ENCODE measurements at places on chromosomes 12 and 14. TPM values are rescaled to one million over a fixed set of nuclear protein-coding genes. Genes with fewer than 3 reads are reported as not detected.

DNA sequence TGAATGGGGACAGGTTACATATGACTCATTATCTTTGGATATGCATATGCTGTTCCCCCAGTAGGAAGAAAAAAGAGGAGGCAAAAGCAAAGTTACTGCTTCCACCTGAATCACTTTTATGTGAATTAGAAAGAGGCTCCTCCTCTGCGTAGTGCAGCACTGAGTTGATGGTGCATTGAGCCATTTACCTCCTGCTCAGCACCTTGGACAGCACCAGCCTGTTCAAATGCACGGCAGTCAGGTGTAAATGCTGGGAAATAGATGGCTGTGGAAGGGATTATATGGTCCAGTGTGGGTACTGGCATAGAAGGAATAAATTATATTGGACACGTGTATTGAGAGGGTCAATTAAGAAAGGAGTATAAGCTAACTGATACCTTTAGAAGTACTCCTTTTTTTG is 541.9 kb upstream of the SEL1L start:
- no peak for DNase-seq

DNA sequence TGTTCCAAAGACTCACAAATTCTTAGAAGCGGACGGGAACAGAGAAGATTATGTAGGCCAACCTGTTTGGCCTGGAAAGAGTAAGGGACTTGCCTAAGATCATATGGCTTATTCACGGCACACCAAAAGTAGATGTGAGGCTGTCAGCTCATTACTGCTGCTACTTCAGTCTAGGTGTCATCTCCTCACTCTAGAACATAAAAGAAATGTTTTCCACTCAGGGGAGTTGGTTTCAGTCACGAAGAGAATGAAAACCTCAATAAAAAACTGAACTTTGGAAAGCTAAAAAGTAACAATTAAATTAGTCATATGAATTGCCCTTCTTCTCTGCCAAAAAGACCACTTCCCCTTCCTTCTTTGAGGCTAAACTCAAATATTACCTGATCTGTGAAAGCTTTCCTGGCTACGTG is 658 bp upstream of the CEP128 start:
- no peak for DNase-seq

DNA sequence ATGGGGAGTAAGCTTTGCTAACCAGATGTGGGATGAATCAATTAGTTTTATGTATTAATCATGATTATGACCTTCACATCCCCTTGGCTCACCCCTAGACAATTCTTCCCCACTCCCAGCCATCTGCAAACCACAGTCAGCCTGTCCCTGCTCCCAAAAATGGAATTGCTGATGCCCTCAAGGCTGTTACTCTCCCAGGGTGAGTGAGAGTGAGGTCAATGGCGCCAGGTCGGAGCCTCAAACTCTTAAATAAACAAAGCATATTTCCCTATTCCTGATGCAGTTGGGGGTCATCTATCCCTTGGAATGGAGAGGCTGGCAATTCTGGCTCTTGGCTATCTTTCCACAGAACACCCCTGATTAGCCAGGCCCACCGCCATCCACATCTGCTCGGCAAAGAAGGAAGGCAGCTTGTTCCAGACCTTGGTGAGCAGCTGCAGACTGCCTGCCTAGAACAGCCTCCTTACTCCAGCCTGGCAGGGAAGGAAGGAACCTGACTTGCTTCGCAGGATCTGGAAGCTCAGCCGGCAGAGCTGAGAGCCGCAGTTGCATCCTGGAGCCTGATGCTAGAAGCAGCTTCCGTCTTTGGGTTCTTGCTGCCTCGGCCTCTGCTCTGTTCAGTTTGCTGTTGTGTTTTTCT is 57.0 kb downstream of the SMUG1 start:
- DNase-seq = no peak

Gene SPX
- 0.81 TPM for total RNA-seq

- DNase-seq = no peak
Measured at GRCh38 chr12:105892362-105892910, 246.3 kb downstream of the NUAK1 start.

DNA sequence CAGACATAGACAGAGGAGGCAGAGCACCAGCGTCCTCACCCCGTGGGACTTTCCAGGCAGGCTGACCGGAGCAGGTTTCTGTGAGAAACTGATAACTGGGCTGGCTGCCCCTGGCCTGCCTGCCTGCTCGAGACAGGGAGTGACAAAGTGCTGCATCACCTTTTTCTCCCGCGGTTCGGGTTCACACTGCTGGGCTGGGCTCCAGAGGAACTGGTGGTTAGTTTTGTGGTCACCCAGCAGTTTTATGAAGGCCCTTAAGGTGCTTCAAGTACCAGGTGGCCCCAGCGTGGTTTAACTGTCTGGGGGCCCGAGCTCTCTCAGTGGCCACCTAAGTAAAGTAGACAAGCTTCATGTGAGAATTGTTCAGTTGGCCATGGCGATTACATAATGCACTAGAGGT is 1073.6 kb downstream of the BCL11B start:
- DNase-seq = no peak

Gene LGALS3
- 237 TPM for total RNA-seq

Gene OSGEP
- 108 TPM for total RNA-seq

Gene CLECL1
- total RNA-seq = not detected

Gene PLEKHD1
- total RNA-seq = 0.14 TPM

DNA sequence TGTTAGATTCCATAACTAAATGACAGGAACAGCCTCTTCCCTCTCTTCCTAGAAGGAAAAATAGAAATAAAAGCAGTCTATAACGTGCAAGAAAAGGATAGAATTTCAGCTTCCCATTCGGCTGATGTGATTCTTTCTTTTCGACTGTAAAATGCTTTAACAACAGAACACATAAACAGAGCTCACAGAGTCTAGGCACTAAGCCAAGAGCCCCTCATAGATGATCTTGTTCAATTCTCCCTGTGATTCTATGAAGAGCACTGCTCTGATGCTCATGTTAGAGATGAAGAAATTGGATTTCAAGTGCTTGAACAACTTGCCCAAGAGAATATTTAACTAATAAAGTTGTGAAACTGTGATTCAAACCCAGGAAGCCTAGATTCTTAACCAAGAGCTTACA is 232.7 kb downstream of the RPAP3 start:
- no peak for DNase-seq

DNA sequence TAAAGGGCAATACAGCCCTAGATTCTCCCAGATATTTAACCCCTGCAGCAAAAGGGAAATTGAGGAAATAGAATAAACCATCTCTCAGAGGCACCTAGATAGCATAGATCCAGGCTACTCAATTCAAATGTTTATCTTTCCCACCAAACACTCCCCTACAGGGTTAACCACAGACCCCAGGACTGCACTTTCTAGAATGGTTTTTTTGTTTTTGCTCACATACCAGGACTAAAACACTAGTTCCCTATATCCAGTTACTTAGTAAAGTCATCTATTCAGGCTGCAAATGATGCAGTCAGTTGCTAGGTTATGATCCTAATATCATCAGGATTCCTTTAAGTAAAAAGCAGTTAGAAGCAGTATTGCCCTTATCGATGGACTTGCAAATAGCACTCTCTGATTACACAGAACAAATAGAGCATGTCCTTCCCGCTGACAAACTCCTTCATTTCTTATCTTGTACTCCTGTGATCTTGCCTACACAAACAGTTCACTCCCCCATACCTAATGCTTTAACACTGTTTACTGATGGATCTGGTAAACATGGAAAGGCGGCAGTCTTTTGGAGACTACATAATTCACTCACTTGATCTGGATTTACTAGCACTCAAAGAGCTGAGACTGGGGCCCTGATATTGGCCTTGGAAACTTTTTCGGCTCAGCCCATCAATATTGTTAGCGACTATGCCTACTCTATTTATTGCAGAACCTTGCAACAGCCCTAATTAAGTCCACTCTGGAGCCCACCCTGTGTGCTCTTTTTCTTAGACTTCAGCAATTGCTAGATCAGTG is 257.2 kb upstream of the DIO2 start:
- no peak for DNase-seq

GRCh38 chr14:24366413-24366720 is 1.6 kb upstream of the NFATC4 start:
- no peak for DNase-seq

Measured in thoracic aorta (tissue), 2 donors.